ENCODE measurements at places on chromosomes 12 and 14. TPM values are rescaled to one million over a fixed set of nuclear protein-coding genes. Genes with fewer than 3 reads are reported as not detected.

DNA sequence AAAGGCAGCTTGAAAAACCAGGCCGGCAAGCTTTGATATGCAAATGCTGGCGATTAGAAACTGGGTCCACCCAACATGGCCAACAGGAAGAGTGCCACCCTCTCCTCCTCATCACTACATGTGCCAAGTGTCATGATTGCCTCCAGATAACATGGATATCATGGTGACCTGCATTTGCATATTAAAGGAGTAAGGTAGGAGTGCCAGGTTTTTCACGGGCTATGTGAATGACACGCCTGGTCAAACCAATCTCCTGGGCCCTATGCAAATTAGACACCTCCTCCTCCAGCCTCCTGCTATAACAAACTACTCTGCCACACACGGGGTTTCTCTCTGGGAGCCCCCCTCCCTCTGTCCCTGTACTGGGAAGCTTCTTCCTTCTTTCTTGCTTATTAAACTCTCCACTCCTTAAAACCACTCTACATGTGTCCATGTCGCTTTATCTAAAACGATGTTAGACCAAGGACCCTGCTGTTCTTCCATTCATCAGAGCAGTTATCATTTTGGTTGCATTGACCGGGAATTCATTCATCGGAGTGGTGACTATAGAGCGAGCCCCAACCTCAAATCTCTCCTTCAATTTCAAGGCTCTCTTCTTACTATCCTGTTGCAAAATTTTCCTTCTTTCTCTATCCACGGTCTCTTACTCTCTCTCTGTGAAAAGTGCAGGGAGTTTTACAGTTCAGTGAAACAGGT lies 27.5 kb downstream of the APOBEC1 start:
- no peak for DNase-seq

The SP1 gene
- polyA plus RNA-seq, result 44.4 TPM

- no peak for DNase-seq
Observed at GRCh38 chr12:47590771-47591360, 115.0 kb downstream of the RPAP3 start.

The INHBC gene
- polyA plus RNA-seq, result not detected

The OR4M1 gene
- polyA plus RNA-seq, result not detected

GRCh38 chr12:11031307-11031706 lies at the start of gene TAS2R31:
Gene TAS2R31 (minus strand): TSS chr12:11031407. CDS start chr12:11031335, 72 bp downstream.
- DNase-seq, result no peak

The GALNT4 gene
- 4.2 TPM for polyA plus RNA-seq

- DNase-seq, result peak; percentile 89
Observed at GRCh38 chr14:88995437-88996198, 171.2 kb downstream of the TTC8 start.

The RBM25 gene
- polyA plus RNA-seq, result 27.5 TPM

The KRT74 gene
- polyA plus RNA-seq, result not detected

The BDKRB1 gene
- polyA plus RNA-seq, result 3.8 TPM

DNA sequence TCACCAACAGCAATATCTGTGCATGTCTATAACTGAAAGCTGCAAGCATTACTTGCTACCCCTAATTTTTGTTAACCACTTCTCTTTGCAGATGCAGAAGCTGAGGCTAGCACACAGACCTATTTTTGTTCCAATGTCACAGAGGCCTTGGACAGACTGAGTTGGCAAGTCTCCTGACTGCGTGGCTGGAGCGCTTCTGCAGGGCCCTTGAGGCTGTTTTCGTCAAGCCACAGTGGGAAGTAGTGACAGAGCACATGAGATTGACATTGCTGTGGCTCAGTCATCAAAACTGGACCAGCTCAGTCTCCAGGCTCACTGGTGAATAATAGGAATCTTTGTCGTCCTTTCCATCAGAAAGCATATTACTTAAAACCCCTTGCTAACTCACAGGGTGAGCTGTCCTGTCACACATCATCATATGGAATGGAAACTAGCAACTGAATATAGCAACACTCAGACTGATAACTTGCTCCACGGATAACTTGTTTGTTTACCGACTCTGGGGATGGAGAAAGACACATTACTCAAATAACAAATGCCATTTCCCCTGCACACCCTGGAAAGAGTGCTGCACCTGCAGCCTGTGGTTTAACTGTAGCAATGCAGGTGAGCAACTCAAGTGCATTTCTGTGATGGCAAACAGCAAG lies 43.6 kb upstream of the DDX11 start:
- no peak for DNase-seq

- no peak for DNase-seq
Observed at GRCh38 chr14:49438256-49438770, 147.9 kb downstream of the RPS29 start.

- no peak for DNase-seq
Observed at GRCh38 chr12:87382959-87383566, 646.1 kb downstream of the C12orf50 start.

The DIO2 gene
- polyA plus RNA-seq, result 81.9 TPM

DNA sequence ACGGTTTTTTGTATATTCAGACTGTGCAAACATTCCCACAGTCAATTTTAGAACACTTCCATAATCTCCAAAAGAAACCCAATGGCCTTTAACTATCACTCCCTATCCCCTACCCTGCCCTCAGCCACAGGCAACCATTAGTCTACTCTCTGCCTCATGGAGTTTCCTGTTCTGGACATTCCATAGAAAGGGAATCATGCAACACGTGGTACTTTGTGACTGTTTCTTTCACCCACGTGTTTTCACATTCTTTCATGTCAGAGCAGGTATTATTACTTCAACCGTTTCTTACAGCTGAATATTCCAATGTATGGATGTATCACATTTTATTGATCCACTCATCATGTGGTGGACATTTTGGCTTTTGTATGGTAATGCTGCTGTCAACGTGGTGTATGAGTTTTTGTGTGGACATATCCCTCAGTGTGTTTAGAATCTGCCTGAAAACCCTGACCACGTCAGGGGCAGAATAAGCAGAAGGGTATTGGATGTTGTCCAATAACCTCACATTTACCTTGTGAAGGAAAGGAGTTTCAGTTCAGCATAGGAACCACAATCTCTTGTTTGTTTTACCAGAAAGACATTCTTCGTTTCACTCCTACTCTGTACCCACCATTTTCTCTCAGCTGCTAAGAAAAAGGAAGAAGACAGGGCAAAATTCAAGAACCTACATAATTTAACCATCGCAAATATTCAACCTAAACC lies 107.5 kb upstream of the DYRK2 start:
- no peak for DNase-seq

DNA sequence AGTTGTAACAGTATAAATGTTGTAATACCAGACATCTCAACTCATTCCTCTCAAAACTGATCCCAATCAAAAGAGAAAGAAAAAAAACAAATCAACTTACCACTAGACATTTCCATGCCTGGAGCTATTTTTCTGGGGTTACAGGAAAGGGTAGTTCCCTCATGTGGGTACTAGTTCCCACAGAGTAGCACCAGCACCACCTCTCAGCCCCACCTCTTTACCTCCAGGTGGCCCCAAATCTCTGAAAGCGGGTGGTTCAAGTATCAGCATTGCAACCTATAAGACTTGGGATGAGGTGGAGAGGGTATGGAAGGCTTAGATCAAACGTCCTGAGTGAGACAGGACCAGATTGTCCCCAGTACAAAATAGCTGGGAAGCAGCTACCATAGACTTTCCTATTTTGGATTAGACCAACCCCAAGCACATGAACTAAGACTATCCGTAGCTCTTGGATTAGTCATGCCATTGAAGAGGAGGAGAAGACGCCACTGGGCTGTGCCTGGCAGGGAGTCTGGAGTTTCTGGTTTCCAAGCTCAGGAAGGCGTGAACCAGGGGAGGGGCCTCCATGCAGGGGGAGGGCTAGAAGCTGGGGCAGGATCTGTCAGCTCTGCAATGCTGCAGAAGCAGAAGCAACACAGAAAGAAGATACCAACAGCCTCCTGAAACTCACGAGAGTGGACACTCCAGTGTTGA lies at the start of gene SLC39A2:
SLC39A2 (plus strand) TSS at position 620 of the 693 bp plus-strand sequence. CDS start 154 bp downstream, outside the sequence.
- DNase-seq, result peak; percentile 37

The TTC7B gene
- 34.0 TPM for polyA plus RNA-seq

- DNase-seq, result no peak
Observed at GRCh38 chr12:132305991-132306884, 23.2 kb downstream of the GALNT9 start.

- DNase-seq, result no peak
Observed at GRCh38 chr12:45217846-45218245, 2.0 kb downstream of the ANO6 start.

GRCh38 chr12:4289231-4289878 lies 15.8 kb downstream of the CCND2 start:
- no peak for DNase-seq

The CLEC2D gene
- 3.6 TPM for polyA plus RNA-seq

DNA sequence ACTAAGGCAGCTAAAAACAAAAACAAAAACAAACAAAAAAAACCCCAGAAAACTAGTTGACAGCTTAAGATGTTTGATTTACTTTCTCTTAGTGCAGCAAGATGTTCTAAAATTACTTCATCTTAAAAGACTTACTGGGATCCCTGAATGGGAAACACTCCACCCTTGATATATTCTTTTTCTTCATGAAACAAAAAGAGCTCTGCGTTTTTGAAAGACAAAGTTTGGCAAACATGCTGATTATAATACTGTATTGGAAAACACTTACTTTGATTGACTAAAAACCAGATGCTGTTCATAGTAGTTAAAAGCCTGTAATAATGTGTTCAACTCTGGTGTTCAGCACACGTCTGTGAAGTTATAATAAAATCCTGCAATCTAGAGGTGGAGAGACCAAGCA lies 136.8 kb downstream of the SRGAP1 start:
- DNase-seq, result no peak

DNA sequence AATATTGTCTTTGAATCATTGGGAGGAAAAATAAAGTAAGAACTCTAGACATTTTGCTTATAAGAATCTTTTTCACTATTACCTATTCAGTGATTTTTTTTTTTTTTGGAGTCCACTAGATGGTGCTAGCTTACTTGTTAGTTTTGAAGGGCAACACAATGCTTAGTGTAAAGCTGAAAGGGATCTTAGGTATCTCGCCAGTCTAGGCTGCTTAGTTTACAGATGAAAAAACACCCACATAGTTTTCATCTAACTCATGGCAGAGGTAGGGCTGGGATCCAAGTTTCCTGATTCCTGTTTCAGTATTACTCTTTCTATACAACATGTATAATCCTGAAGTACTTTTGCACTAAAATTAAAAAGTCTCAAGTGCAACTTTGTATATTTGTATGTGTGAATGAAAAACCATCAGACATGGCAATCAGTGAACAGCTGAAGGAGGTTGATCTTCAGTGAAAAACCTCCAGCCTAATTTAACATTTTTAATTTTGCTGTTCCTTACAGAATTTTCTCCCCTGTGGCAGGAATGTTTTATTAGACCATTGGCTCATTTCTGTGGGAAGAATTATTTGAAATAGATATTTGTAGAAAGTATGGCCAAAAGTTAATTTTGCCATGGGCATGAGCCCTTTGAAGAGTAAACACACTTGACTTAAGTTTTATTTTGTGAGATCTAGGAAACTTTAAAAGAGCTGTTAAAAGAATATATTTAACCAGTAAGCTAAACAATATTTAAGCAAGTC lies 40.7 kb downstream of the LRRIQ1 start:
- peak; percentile 37 for DNase-seq

The HSPB8 gene
- 19.1 TPM for polyA plus RNA-seq

The P3H3 gene
- 71.6 TPM for polyA plus RNA-seq
